ENCODE measurements at places on chromosomes 5 and 9.

- DNase-seq = no peak
Measured at GRCh38 chr5:34409373-34409772, 246.8 kb upstream of the RAI14 start.

DNA sequence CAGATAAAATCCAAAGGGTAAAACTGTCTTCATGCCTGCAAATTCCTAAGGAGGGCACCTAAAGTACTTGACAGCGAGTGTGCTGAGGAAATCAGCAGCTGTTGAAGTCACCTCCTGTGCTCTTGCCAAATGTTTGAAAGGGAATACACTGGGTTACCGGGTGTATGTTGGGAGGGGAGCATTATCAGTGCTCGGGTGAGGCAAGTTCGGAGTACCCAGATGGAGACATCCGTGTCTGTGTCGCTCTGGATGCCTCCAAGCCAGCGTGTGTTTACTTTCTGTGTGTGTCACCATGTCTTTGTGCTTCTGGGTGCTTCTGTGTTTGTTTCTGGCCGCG, 727 bp upstream of the ADRB2 start:
- DNase-seq = no peak

DNA sequence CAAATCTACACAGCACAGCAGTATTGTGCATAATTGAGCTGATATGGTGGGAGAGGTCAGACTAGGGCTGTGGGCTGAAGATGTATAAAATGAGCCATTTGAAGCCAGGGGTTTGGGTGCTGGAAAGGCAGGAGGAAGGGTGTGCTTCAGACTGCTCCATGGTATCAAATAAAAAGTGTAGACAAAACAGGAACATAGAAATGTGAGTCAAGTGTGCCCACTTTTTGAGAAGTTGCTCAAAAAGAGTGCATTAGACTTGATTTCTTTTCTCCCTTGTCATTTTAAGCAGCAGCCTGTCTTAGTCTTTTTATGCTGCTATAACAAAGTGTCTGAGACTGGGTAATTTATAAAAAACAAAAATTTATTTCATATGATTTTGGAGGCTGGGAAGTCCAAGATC, 55.8 kb upstream of the ZFAND5 start:
- no peak for DNase-seq

GRCh38 chr9:2919347-2919746, 75.5 kb upstream of the PUM3 start:
- no peak for DNase-seq

DNA sequence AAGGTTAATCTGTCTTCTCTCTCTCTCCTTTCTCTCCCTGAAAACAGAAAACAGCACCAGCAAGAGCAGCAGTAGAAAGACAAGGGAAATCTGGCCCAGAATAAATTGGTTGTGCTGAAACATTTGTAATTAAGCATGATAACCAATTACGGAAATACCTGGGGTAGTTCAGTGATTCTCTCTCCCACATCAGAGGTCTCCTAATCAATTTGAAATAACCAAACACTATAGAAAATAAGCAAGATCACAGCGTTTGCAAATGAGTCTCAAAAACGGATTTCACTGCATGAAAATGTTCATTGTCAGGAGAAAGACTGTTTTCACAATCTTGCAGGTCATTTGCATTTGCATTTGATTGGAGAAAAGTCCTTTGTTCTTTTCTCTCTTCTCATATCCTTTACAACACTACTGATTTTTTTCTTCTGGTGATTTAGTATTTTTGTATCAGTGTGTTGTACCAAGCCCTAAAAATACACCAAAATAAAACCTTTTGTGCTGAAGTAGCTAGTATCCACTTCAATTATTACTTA, 36.8 kb upstream of the CDH6 start:
- DNase-seq = no peak

DNA sequence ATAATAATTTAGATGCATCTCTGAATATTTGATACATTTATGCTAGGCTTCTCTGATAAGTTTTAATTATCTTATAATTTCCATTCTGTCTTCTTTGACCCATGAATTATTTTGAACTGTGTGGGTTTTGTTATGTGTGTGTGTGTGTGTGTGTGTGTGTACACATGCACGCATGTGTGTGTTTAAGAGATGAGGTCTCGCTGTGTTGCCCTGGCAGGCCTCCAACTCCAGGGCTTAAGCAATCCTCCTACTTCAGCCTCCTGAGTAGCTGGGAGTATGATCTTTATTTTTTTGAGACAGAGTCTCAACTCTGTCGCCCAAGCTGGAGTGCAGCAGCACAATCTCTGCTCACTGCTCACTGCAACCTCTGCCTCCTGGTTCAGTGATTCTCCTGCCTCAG, 75.4 kb downstream of the NDUFAF2 start:
- no peak for DNase-seq

- DNase-seq = no peak
Measured at GRCh38 chr5:114362197-114362976, 517 bp downstream of the KCNN2 start.

DNA sequence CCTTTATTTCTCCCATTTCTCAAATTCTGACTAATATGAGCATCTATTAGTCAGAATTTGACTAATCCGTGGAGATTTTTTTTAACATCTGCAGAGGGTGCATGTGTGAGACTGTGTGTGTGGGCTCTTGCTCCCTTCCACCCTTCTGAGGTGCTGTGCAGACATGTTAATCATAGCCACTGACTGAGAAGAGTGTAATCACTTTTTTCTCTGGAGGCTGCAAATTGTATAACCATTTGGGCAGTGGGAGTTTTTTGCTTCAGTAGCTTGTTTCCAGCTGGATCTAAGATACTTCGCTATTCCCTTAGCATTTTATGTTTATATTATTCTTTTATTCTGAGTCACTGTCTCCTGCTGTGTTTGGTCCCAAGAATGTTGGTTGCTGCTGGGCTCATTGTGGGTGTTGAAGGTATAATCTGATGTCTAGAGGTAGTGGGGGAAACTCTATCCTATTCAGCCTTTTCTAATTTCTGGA, 66.2 kb downstream of the ARHGEF28 start:
- DNase-seq = no peak

GRCh38 chr5:39176759-39177630, 42.4 kb downstream of the FYB1 start:
- DNase-seq = no peak

DNA sequence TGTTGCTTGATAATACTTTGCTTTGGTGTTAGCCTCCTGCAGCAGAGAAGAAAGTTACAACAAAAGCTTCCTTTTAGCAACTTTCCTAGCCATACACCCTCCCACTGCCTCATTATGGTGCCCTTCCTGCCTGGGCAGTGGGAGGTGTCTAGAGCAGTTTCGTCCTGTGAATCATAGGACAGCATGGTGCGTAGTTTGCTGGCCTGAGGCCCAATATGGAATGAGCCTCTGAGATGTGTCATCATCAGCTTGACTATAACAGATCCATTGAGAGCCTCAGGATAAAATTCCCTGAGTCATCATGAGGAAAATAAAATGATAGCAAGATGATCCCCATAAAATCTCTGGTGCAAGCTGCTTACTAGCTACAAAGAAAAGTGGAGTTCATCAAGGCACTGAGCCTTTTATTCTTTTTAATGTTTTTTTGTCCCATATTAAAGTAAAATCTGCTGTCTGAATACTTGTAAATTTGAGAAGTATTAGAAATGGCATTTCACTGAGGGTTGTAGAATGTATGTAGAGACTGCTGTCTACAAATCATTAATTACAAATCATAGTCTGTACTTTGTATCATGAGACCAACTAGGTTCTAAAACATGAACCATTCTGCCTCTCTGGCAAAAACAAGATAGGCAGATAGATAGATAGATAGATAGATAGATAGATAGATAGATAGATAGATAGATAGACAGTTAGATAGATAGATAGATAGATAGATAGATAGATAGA, 303.0 kb upstream of the PDE4D start:
- no peak for DNase-seq

GRCh38 chr5:149228618-149229297, 42.9 kb upstream of the AFAP1L1 start:
- no peak for DNase-seq

GRCh38 chr9:113808391-113809358, 67.4 kb upstream of the ZNF618 start:
- DNase-seq = no peak

DNA sequence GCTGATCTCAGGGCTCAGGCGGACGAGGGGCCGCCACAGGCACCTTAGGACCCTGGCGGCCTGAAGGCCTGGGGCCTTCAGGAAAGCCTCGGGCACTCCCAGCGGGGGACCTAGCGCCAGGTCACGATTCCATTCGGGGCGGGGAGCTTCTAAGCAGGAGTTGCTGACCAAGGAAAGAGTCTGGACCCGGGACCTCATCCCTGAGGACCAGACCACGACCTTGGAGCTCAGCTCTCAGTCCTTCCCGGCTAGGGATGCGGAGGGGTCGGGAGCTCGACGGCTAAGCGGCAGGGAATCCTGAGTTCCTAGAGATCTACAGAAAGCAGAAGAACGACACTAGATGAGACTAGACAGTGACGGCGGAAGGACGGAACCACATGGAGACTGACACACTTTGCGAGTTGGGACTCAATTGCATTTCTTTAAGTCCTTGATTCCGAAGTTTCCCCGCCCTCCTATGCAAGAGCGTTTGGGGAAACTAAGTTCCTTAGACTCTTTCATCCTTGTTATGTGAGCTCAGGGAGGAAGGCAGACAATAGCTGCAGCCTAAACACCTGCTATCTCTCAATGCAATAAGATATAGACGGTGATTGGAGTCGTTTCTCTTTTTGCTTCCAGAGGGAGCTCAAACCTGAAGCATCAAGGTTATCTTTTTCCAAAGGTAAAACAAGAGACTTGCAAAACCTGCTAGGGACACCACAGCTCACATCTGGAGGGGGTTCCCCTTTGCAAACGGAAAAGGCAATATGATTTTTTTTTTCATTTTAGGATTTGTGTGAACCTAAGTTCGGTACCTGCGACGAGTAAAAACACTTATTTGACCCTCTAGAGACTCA, 9.7 kb downstream of the NR2F1-AS1 start:
- no peak for DNase-seq

- DNase-seq = peak; percentile 9
Measured at GRCh38 chr9:77648234-77649108, at the start of gene GNA14. TSS of gene GNA14 (minus strand) at chr9:77648322. CDS start at chr9:77647793, 529 bp downstream.

DNA sequence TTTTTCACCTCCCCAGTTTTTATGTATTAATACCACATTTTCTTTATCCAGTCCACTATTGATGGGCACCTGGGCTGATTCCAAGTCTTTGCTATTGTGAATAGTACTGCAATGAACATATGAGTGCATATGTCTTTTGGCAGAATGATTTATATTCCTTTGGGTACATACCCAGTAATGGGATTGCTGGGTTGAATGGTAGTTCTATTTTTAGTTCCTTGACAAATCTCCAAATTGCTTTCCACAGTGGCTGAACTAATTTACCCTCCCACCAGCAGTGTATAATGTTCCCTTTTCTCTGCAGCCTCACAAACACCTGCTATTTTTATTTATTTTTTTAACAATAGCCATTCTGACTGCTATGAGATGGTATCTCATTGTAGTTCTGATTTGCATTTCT, 340.2 kb downstream of the ADAMTS6 start:
- no peak for DNase-seq

DNA sequence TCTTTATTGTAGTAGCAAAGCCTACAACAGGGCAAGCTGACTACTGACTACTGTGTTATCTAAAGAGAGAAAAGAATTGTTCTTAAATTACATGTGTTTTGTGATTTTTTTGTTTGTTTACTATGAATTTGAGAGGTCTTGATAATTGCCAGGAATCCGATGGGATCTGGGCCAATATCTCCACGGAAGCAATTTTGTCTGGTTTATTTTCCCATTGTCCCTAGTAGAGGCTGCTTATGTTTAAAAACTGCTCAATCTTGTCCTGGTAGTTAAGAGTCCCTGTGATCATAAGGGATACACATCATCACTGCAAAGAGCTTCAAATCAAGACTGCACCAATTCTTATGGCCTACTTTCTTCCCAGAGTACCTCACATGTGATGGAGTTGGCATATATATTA, 94.4 kb downstream of the GLDC start:
- no peak for DNase-seq

GRCh38 chr9:16693616-16694015, 176.9 kb downstream of the BNC2 start:
- DNase-seq = no peak

GRCh38 chr9:31334837-31335528, 1049.5 kb upstream of the ACO1 start:
- no peak for DNase-seq

DNA sequence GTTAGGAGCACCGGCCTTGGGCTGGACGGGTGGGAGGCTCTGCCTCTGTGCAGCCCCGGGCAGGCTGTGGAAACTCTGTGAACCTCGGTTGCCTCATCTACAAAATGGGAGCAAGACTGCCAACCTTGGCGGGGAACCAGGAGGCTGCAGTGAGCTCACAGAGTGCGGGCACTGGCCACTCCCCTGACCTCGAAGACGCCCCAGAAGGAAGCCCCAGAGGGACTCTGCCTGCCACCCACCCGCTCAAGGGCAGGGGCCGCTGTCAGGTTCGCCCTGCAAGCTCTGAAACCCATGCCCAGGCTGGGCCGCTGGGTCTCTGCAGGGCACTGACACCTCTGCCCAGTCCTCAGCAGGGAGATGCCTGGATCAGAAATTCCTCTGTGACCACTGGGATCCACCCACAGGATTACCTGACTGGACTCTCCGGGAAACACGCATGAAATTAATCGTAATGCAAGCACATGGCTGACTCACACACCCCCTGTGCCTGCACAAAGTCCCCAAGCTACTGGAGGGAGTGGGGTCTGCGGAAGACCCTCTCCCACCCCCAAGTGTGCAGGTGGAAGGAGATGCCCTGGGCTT, 7.4 kb downstream of the CCDC187 start:
- no peak for DNase-seq

DNA sequence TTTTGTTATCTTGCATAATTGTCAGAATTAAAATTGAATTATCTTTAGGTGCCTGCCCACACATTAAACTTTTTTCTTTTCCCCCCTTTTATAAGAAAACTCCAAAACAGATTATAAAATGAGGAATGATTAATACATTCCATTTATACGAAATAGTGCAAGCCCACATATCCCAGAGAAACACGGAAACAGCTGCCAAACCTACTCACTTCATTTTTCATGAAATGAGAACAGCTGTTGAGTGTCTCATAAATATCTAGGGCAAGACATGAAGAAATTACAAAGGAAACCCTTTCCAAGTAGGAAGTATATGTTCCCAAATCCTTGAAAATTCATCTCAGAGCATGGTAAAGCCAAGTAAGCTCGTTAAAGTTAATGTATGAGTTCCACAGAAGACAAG, 459.4 kb upstream of the NMUR2 start:
- no peak for DNase-seq

DNA sequence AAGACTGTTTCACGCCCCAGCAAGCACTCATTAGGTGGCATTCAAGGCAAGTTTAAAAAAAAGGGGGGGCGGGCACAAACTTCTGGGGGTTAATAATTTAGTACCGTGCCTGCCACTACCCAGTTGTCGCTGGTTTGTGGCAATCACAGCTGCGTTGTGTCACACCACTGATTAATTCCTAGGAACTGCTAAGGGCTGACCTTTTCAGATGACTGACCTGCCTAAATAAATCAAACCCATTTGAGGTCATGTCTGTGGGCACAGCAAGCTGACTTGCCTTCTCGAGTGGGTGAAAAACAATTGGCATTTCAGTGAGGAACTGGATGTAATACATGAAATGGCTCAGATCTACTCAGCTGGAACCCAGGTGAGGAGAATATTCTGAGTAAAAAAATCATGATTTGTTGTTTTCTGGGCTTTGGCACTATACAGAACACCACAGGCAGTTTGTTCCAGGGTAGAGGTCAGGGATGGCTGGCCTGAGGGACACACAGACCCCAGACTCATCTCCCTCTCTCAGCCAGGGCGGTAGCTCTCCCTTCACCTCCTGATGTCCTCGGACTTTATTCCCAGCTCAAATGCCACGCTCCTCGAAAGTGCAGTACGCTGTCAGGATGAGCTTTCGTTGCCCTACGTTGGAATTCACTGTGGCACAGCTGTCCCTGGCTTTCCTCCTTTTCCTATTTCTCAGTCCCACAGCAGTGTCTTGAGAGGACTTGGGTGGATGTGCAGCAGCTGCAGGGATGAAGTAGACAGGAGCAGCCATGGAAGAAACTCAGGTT, 15.5 kb upstream of the MGAT1 start:
- DNase-seq = peak; percentile 42
